ENCODE measurements at places on chromosomes 12 and 14.
A peak's percentile ranks its signal among the peaks of the same experiment; 100 is the strongest.

DNA sequence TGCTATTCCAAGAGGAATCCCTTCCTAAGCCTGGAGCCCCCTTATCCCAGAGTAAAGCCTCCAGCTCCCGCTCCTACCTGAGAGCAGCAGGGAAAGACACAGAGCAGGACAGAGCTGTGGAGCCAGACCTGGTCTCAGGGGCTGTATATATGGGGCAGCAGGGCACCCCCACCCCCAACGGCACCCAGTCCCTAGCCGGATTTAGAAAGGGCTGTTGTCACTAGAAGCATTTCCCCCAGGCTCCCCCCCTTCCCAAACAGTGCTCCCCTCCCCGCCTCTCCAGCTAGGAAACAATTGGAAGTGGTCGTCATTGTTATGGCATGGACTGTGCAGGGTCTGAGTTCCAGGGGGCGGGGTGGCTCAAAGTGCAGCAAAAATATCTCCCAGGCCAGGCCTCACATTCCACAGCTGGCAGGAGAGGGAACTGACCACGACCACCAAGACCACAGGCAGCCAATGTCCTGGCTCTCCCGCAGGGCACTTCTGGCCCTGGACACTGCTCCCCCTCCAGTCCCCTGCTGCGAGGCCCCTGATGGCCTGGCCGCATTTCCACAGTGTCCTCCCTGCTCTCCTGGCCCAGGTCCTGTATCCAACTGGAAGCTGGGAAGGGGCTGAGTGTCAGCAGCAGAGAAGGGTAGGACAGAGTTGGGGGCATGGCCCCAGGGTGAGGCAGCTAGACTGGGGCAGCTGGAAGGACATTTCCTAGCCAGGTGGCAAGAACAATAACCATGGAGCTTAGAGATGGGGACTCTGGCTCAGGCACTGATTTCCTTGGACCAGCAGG, at the start of gene MYH7:
TSS of gene MYH7 (minus strand) at position 118 of the 784 bp plus-strand sequence. CDS start 1,928 bp downstream, outside the sequence.
- no peak for DNase-seq

- DNase-seq = no peak
Observed at GRCh38 chr12:93777254-93777653, 100.1 kb downstream of the CRADD start.

GRCh38 chr12:12915656-12916055, 24.3 kb downstream of the GPRC5A start:
- peak; percentile 51 for DNase-seq

- DNase-seq = no peak
Observed at GRCh38 chr12:19409376-19409775, 29.9 kb upstream of the AEBP2 start.

DNA sequence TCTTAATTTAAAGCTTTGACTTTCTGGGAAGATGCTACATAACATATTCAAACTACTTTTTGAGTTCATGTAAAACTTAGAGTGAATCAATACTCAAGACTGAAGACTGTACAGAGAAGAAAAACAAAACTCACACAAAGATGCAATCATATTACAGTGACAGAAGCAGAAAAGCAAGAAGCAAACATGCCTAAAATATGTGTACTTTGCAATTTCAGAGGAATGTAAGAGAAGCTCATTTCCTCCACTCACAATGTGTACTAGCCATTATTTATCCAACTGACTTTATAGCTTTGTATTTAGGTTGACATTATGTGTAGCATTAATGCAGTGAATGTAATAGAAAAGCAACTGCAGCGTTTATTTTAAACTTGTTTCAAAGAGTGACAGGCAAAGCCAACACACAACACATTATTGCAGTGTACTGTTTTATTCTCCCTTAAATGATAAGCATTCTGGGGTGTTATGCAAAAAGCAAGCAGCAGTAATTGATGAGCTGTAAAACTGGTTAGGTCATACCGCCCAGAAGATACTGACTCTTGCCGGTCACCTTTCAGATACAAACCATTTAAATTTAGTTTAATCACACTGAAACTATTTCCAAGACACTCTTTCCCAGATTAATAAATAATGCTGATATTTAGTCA, 88.2 kb upstream of the PAWR start:
- no peak for DNase-seq

DNA sequence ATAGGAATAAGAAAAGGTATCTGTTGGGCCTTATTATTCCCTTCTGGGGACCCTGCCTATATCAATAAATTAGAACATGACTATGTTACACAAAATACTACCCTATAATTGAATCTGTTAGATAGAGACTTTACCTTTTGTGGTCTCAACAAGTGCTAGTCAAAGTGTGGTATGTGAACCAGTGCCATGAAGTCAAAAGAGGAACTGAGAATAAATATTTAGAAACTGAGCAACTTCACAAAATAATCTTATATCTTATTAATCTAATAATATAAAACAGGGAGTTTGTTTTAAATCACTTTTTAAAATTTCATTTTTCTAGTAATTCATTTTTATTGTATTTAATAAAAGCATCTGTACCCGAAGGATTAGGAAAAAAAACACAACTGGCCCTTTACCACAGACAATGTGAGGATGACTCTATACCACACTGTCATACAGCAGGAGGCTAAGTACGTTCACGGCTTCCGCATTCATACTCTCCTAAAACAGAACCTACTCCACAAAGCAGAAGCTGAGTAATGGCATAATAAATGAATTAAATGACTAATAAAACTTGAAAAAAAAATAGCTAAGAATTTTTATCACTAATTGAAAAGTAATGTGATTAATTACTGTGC, 42.1 kb downstream of the SEC23A start:
- DNase-seq = no peak

- no peak for DNase-seq
Observed at GRCh38 chr12:67993143-67993542, 3.9 kb downstream of the IFNG-AS1 start.

GRCh38 chr12:16560273-16560672, 45.7 kb downstream of the LMO3 start:
- DNase-seq = peak; percentile 21

DNA sequence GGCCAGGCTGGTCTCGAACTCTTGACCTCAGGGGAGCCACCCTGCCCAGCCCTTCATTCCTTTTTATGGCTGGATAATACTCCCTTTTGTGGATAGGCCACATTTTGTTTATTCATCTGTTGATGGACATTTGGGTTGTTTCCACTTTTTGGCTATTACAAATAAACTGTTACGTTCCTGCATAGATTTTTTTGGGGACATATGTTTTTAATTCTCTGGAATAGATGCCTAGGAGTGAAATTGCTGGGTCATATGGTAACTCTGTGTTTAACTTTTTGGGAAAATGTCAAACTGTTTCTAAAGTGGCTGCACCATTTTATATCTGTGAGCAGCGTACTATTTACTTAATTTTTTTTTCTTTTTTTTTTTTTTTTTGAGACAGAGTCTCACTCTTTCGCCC, 9.8 kb downstream of the KMT5A start:
- DNase-seq = no peak

- DNase-seq = no peak
Observed at GRCh38 chr12:118534003-118534402, 157.6 kb downstream of the SUDS3 start.

DNA sequence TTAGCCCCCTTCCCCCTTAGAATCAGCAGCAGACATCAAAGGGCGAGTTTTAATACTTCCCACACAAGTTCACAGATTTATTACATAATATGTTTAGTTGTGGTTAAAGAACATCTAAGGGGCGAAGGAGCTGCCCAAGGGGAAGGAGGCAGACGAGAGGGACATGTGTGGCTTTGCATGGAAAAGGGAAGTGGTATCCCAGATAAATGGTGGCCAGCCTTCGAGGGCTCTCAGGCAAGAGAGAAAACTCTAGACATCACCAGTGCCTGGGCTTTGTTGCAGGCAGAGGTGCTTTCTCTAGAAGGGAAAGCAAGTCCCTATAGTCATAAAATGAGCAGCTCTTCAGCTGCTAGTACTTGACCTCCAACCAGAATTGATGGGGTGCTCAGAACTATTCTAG, 121.2 kb downstream of the CACNA1C start:
- no peak for DNase-seq

GRCh38 chr12:105469701-105470100, 139.2 kb downstream of the C12orf75 start:
- DNase-seq = no peak

GRCh38 chr14:65840118-65840751, 427.7 kb downstream of the FUT8 start:
- DNase-seq = peak; percentile 74

DNA sequence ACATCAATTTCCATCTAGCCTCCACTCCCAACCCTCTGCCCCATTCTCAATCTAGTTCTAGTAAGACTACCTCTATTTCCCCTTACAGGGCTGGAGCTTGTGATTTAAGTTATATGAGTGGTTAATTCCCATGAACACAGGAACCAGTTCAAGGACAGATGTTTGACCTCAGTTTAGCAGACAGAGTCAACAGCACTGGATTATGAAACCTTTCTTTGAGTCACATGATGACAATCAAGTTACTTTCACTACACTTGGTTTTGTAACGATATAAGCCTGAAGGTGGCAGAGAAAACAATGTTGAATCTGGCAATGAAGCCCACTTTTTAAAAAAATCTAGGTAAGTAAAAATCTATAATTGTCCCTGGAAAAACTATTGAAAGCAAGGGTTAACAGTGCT, 1646.2 kb upstream of the FLRT2 start:
- DNase-seq = no peak

DNA sequence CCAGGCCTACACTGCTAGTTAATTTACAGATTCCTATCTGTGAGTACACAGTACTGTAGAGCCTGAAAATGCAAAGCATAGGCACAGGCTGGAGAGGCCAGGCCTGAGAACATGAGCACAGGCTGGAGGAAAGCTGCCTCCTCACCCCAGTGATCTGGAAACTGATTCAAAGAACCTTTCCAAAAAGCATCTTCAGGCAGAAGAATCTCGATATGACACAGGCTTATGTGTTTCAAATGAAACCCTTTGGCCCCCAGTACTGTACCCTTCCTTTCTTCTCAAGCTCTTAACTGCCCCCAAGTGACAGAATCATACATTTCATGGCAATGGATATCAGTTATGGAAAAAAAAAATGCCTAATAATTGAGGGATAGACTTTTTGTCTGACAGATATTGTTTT, 122.0 kb downstream of the KCNC2 start:
- DNase-seq = no peak

- DNase-seq = peak; percentile 56
Observed at GRCh38 chr14:45526715-45527549, 273.9 kb upstream of the MIS18BP1 start.

GRCh38 chr14:69153152-69153872, 393 bp upstream of the DCAF5 start:
- peak; percentile 95 for DNase-seq

DNA sequence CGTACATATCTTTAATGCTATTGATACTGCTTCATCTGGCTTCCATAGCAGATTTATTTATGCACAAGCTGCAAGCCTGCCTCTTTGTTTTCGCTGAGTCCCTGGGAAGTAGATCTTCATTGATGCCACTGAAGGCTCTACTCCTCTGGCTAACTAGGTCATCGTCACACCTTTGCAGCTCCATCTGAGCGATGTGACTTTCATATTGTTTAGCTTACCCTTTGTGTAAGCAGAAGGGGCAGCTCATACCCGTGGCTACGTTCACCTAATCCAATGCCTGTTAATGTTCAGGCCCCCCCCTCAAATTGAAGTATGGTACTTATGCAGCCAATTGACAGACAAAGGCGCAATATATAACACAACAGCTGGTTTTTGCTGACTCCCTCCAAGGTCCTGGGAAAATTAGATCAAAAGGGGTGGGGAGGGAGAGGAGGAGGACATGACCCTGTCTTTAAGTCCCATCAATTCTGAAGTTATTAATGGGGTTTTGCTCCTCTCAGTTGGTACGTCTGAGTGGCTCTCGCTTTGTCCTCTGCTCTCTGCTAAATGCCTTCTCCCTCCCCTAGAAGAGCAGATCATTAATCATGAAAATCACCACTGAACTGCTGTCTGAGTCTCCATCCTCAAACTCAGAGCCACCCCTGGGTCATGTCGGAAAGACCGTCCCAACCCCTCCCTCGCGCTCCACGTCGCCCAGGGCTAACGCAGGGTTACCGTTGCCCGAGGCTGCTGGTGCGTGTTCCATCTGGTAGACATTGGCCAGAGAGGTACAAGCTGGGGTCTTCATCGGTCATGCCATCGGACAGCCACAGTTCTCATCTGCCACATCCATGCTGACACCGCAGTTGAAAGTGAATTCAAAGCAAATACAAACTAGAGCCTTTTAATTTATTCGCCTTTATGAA, 128.8 kb downstream of the ADGRD1 start:
- no peak for DNase-seq

DNA sequence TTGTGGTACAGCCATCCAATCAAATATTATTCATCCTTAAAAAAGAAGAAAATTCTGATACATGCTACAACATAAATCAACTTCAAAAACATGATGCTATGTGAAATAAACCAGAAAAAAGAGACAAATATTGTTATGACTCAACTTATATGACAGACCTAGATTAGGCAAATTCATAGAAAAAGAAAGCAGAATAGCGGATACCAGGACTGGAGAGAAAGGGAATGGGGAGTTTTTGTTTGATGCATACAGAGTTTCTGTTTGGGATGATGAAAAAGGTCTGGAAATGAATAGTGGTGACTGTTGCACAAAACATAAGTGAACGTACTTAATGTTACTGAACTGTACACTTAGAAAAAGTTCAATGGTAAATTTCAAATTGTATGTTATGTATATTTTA, 82.3 kb downstream of the SPPL3 start:
- DNase-seq = no peak

DNA sequence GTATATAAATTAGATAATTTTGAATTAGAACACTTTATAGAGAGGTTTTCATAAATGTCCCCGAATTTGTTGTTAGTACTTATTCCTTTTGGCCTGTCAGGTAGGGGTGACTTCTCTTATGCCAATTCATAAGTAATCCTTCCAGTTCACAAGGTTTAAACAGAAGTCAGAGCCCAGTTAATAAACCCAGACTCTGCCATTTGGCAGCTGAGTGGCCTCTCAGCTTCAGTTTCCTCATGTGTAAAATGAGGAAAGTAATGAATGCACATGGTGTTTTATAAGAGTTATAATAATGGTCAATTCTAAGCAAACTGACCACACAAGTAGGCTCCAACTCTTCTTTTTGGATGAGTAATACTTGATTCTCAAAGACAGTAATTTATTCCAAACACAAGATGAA, 10.3 kb downstream of the MTERF2 start:
- DNase-seq = no peak

GRCh38 chr12:120835304-120835612, 68.9 kb downstream of the SPPL3 start:
- no peak for DNase-seq

GRCh38 chr14:94936901-94937685, 167.2 kb upstream of the GSC start:
- DNase-seq = no peak

DNA sequence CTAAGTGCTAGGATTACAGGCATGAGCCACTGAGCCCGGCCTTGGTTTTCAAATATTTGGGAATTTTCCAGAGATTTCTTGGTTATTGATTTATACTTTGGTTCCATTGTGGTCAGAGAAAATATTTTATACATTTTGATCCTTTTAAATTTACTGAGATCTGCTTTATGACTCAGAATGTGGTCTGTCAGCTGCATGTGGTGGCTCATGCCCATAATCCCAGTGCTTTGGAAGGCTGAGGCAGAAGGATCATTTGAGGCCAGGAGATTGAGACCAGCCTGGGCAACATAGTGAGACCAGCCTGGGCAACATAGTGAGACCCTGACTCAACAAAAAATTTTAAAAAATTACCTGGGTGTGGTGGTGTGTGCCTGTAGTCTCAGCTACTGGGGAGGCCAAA, 49.8 kb downstream of the ADCK1 start:
- DNase-seq = no peak

GRCh38 chr12:49792181-49792970, 35.8 kb downstream of the NCKAP5L start:
- DNase-seq = no peak
